Activated CD8-positive, alpha-beta memory T cell treated with anti-CD3 and anti-CD28 coated beads for 48 hours (primary cell): ENCODE measurements at places on chromosomes 4 and X.

DNA sequence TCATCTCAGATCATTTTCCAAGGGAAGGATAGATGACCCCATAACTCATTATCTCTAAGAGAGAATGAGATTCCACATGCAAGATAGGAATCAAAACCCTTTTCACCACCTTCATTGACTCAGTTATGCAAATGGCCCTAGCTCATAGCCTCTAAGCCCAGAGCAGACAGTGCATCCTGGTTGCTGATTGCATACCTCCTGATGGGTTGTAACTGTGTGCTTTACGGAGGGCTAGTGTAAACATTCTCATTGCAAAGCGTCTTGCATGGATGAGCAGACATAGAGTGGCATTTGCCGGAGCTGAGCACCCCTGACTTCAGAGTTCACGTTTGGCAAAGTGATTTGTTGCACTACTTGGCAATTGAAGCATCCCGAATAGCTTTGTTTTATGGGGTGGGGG lies 151.0 kb downstream of the VCX3A start:
- DNase-seq = no peak

DNA sequence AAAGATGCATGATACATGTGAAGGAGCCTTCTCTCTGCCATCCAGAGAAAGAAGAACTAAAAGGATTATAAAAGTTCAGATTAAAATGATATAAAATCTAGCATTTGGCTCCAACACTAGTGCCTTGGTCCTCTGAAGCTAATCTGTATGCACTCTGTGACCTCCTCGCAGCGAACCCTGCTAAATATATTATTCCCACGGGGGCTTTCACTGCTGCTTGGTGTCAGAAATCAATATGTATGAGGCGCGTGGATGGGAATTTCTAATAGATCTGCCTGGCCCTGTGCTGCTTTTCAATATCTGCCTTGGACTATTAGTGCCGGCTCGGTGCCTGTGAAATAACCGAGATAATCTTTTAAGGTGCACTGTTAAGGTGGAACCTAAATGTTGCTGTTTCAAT lies 69.7 kb downstream of the CXXC4 start:
- DNase-seq = no peak

GRCh38 chr4:60865273-60865672 lies 334.9 kb upstream of the ADGRL3 start:
- DNase-seq = no peak

DNA sequence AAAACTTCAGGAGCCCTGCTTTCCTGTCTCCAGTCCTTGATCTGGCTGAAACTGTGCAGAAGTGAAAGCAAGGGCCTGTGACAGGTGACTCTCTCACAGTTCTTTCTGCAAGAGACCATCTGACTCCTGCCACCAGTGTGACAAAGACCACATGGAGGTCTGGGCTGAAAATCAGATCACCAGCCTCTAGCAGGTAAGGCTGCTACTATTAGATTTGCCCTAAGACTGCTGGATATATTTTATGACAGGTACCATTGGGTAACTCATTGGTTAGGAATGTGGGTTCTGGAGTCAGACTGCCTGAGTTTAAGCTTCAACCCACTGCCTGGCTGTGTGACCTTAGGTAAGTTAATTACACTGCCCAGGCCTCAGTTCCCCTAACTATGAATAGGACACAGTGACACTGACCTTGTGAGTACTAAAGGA lies 163.3 kb upstream of the SLC7A11 start:
- no peak for DNase-seq

- no peak for DNase-seq
These were observed 762.0 kb downstream of the GRID2 start for GRCh38 chr4:93065790-93066189.

DNA sequence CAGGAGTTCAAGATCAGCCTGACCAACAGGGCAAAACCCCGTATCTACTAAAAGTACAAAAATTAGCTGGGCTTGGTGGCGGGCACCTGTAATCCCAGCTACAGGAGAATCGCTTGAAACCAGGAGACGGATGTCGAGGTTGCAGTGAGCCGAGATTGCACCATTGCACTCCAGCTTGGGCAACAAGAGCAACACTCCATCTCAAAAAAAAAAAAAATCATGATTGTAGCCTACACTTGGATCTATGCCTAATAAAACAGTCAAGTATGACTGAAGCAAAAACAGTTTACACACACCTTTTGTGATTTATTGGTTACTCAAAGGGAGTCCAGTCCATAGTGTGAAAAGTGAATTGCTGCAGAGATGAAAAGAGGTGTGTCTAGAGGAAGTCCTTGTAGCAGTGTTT lies 34.7 kb upstream of the TASL start:
- no peak for DNase-seq

DNA sequence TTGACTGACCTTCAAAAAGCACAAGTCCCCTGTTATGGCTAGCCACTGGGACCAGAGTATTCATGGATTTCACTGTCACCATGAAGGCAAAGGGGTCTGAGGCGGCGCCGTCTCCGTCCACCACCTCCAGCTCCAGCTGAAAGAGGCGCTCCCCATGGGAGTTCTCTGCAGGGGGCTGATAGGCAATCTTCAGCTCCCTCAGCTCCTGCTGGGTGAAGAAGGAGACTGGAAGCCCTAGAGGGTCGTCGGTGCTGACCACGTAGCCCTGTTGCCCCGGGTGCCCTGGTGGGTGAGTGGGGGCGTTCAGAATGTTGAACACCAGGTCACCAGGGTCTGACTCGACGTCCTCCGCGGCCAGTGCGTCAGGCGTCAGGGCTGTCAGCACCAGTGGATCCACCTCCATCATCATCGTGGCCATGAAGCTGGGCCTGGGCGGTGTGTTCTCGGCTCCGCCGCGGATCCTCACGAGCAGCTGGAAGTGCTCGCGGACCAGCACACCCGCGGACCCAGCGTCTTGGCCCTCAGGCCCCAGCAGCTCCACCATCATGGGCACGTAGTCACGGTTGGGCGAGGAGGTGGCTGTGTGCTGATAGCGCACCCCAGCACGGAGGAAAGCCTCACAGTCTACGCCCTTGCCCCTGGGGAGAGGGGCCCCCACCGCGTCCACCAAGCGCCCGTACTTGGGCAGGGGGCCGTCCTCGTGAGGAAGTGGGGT lies 987 bp downstream of the FREM3 start:
- DNase-seq = no peak

- DNase-seq = no peak
These were observed 514.0 kb upstream of the SMIM31 start for GRCh38 chr4:164239976-164240375.

DNA sequence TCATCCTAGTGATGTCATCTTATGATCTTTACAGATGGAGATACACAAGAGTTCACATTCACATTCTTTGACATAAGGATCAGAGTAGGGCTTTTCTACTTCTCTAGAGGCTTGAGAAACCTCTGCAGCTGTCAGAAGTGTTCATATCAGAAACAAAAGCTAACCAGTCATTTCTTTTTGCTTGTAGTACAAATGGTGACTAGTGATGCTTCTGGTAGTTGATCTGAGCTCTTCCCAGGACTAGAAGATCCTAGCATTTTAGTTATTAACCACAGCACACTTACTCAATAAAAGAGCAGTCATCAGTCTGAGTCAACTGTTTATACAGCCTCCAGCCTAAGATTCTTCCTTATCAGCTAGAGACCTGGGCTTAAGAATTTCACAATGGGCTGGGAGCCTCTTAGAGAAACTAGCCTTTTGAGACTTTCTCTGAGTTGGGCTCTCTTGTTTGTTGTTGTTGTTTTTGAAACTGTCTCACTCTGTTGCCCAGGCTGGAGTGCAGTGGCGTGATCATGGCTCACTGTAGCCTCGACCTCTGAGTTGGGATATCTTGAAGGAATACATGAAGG lies 84.1 kb downstream of the TMEM164 start:
- no peak for DNase-seq

DNA sequence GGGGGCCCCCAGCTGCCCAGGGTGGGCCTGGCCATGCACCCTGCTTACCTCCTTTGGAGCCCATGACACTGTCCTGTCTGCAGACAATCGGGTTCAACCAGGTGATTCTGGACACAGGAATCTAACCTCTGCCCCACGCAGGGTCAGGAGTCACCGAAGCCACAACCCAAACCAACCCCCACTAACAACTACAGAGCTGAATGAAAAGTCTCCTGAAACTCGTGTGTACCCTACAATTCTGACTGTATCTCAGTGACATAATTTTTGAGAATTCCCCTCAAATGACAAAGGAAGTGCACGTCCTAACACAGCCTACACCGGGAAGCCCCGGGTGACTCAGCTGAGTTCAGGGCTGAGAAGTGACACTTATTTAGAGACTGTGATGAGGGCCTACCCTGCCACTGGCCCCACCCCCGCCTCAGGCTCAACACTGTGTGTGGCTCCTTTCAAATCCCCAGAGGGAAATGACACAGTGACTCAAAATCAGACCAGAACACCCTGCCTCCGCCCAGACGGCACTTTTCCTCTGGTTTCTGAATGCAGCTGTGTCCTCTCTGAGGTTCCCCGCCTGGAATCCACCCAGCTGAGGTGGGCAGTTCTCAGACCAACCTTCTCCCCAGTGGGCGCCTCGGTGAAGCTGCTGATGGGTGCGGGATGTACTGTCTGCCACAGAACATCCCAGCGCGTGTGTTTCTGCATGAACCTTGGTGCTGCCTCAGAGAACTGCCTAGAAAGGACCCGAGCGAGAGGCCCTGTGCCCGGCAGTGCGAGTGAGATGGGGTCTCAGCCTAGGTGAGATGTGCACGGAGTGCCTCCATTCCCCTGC lies 9.9 kb downstream of the TNIP2 start:
- DNase-seq = peak; percentile 70

DNA sequence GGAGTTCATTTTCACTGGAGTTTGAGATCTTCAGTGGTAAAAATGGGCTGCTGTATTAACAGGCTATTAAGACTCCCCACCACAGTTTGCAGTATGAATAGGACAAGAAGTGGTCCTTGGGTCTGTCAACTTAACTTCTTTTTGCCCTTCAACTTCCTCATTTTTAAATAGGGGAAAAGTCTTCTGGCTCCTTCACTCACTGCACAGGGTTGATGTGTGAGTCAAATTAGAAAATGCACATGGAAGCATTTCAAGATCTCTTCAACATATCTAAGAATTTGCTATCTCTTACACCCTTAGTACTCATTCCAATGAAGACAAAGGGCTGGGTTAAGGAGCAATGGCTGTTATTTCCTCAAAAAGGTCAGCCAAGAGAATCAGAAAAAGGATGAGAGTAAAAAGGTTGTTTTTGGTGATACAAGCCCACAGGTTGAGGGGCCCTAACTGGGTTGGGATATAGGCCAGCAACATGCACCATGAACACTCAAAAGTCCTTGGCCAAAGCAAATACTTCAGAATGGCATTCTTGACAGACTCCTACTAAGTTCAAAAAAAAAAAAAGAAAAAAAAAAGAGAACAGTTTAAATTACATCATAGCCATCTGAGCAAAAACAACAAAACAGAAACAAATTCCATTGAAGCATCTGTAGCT lies 13.4 kb downstream of the PDE5A start:
- DNase-seq = no peak

DNA sequence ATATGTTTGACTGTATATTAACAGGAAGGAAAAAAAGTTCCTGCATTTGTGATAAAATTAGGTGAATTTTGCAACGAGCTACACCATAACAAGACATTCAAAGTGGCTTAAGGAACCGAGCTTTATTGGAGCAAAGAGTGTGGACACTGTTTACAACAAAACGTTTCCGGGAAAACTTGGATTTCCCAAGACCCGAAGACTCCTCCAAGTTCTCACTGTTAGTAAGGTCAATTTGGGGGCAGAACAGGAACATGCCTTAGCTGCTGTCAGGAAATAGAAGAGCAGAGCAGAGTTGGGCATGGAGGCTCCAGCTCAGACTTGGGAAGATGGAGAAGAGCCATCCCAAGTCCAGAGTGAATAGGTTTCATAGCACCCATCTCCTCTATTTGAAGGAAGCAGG lies 16.5 kb downstream of the ADH6 start:
- no peak for DNase-seq

- DNase-seq = no peak
These were observed 138.6 kb downstream of the AMELX start for GRCh38 chrX:11431786-11432185.

DNA sequence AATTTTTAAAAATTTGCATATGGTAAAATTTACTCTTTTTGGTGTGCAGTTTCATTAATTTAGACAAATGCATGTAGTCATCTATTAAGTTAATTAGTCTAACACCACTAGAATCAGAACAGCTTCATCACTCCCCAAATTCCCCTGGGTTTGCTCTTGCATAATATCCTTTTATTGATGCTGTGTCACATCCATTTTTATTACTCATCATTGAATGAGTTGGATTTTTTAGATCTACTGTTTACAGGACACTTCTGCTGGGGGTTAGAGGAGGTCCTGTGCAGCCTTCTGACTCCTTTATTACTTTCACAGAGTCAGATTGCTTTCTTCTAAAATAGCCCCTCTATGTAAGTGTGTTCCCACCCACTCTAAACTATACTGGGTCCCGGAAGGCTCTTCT lies 65.9 kb downstream of the MTHFD2L start:
- no peak for DNase-seq

GRCh38 chr4:538542-539142 lies 37.5 kb downstream of the TMEM271 start:
- DNase-seq = no peak

DNA sequence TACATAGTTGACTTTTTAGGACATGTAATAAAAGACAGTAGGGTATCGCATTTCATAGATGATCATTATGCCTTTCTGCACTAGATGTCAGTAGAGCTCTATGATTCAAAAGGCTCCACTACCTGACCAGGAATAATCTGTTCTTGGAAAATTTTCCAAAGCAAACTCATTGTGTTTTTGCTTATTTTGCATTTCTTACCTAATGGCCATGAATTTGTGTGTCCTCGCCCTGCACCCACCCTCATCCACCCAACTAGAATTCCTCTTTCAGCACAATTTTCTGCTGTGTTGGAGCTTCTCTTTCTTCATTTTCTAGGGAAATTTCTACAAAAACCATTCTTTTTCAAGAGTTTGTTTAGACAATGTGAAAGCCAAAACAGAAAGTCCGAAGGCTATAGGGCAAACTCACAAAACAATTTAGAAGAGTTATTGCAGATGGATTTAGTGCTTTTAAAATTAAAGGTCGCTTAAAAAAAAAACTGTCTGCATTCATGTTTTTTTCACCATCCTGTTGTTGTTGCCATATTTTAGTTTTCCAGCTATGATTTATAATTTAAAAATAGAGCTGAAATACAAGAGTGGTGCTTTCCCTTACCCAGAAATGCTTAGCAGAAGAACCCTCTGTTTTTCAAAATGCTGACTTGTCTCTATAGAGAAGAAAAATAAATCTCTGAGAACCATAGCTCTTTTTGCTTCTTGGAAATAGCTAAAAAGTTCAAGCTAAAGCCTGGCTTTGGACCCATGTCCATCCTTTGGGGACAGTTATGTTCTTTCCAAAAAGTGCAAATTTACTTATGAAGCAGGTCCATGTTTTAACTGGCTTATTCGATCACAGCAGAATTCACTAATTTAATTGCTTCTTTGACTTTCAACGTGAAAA lies 183.7 kb downstream of the SPATA18 start:
- no peak for DNase-seq

DNA sequence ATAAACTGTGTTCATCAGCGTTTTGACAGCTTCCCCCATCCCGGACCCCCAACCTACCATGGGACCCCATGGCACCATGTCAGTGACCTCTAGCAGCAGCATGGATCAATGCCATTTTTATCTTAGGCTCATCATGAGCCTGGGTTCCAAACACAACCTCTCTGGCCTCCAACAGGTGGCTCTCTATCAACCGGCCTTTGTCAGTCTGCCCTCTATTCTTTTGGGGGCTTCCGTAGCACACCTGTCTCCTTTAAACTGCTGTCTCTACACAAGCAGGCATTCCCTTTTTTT lies 721 bp upstream of the TMEM150C start:
- no peak for DNase-seq
